Airway epithelial cell (primary cell): ENCODE measurements at places on chromosomes 7 and 10. TPM values are rescaled to one million over a fixed set of nuclear protein-coding genes. Genes with fewer than 3 reads are reported as not detected.

Gene LDB3
- not detected in 2 replicates for total RNA-seq

Gene OR2A7
- 2.5 and 2.7 TPM in 2 replicates for total RNA-seq

Gene IDI2
- total RNA-seq = not detected in 2 replicates

Gene HOXA4
- not detected in 2 replicates for total RNA-seq

Gene MACC1
- 16.3 and 16.7 TPM in 2 replicates for total RNA-seq
